Stimulated activated CD8-positive, alpha-beta memory T cell treated with anti-CD3 and anti-CD28 coated beads, Interleukin-12 subunit alpha, Interleukin-12 subunit beta, amount 100 ng/mL, for 1 hour (primary cell): ENCODE measurements at places on chromosomes 4 and X.

- DNase-seq = no peak
Observed at GRCh38 chr4:71564775-71565174, 219.1 kb downstream of the GC start.

- DNase-seq = no peak
Observed at GRCh38 chr4:90718931-90719330, 591.7 kb downstream of the CCSER1 start.

DNA sequence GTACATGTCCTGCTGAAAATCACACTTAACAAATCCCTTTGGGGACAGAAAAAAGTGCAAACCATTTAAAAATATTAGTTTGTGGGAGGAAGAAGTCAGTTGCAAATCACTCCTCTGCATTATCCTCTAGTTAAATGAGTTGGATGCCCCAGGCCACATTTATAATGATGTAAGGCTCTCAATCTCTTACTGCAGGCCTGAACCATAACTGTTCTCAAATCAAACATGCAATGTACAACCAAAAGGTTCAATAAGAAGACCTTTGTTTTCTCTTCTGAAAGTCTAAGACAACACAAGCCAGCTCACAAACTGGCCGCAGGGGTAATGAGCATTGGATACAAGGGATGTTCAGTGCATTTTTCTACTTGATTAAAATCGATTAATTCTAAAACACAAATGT lies 39.7 kb downstream of the IGFBP7 start:
- no peak for DNase-seq

GRCh38 chr4:72209600-72209999 lies 177.8 kb downstream of the NPFFR2 start:
- DNase-seq = no peak

- DNase-seq = no peak
Observed at GRCh38 chr4:111209706-111210105, 586.8 kb upstream of the PITX2 start.

DNA sequence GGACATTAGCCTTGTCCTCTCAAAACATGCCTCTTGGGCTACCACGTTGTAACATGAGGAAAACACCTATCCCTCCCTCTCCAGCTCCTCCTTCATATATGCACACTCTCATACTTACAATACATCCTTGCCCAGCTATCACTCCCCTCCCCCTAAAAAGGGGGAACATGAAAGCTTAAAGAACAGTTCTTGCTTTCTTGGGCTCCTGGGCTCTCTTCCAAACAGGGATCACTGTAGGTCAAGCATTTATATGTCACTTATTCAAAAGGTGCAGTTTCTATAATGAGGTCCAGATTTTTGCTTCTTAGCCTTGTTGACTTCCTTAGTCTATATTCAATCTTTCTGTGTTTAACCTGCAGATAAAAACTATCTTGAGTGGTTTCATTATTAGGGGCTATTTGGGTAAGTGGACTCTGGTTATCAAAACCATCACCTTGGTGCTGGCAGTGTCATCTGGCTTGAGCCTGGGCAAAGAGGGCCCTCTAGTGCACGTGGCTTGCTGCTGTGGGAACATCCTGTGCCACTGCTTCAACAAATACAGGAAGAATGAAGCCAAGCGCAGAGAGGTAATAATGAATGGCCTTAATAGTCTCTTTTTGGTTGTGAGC lies 119.4 kb downstream of the AKAP4 start:
- no peak for DNase-seq

GRCh38 chr4:67558493-67558892 lies at the start of gene STAP1:
Gene STAP1, plus strand, starts transcription at chr4:67558727. Its CDS starts 83 bp downstream, at chr4:67558810.
- no peak for DNase-seq

GRCh38 chrX:3548765-3549391 lies 164.6 kb downstream of the PRKX start:
- no peak for DNase-seq

- DNase-seq = no peak
Observed at GRCh38 chr4:139919521-139919920, 234.5 kb downstream of the MAML3 start.

DNA sequence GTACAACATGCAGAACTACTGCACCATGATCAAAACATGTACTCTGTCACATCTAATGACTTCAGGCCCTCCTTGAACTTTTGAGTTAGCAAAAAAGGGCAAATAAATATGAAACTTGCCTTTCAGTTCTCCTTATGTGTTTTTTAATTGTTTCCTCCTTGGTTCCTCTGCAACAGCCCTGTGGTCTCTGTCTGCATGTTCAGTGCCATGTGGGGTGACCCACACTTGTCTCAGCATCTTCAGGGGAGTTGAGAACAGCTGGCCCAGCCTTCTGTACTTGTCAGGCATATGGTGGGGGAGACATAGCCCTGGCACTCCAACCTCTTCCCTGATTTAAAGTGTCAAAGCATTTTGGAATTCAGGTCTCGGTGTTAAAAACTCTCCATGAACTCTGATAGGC lies 188.0 kb upstream of the PGRMC2 start:
- no peak for DNase-seq

DNA sequence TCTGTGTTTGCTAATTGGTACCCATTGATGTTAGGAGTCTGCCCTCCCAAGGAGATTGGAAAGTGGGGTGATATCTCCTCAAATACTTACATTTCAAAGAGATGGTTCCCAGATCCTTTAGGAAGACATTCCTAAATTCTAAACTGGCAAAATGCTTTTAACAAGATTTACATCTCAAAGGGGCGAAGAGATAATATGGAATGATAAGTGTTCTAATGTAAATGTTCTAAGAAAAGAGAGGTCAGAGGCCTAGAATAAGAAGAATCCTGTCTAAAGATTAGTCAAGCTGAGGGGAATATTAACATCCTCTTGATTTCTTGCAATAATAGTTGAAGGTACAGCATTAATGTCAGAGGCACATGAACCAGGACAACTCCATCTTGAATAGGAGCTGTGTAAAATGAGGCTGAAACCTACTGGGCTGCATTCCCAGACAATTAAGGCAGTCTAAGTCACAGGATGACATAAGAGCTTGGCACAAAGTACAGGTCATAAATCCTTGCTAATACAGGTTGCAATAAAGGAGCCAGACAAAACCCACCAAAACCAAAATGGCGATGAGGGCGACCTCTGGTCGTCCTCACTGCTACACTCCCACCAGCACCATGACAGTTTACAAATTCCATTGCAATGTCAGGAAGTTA lies 2248.1 kb downstream of the ARAP2 start:
- no peak for DNase-seq

DNA sequence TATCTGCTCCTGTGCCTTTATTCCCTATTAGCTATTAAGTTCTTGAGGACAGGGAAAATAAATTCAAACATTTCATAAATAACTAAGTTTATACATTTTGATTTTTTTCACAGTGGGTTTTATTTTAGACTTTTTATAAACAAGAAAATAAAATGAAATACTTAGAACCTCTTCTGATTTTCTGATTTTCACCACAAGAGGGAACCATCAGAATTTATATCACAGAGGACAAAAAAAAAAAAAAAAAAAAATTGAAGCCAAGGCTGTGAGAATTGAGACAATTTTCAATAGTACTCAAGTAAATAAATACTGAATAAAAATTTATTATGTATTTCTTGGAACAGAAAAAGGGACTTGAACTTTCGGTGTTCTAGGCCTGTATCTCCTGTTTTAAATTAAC lies 288.1 kb downstream of the SH3BGRL start:
- no peak for DNase-seq

DNA sequence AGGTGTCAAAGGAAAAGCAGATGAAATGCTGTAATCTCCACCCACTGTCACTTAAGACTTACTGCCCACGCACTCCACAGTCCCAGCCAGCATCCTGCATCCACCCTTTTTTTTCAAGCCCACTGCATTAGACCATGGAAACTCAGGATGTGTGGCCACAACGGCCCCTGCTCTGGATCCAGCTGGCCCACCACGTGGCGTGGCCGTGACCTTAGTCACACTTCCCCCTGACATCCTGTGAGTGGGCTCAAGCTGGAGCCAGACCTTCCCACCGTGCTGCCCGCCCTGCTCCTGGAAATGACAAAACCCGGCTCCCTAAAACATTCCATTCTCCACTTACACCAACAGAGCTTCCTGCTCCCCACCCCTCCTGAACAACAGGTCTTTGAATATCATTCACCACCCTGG lies 588.3 kb upstream of the DIPK2B start:
- DNase-seq = no peak

DNA sequence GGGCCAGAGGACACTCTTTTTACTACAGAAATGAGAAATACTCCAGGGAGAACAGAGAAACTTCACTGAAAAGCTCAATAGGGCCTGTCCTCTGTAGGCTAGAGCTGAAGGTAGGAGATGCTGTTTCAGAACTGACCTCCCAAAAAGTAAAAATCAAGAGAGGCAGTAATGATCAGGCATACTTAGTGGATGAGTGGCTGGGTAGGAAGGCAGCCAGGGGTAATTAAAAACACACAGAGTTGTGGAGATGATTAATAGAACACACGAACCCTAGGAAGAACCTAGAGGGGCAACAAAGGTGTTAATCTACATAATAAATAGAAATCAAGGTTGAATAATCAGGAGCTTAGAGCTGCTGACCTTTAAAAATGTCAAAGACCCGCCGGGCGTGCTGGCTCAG lies 582.4 kb upstream of the ADGRL3 start:
- DNase-seq = no peak

- no peak for DNase-seq
Observed at GRCh38 chrX:134679644-134680043, 21.4 kb upstream of the PLAC1 start.

- DNase-seq = no peak
Observed at GRCh38 chr4:47606482-47606881, 121.4 kb downstream of the ATP10D start.

- DNase-seq = no peak
Observed at GRCh38 chr4:105710678-105711077, 2.1 kb downstream of the GSTCD start.

GRCh38 chr4:127446427-127446885 lies 186.3 kb upstream of the INTU start:
- DNase-seq = no peak

- DNase-seq = no peak
Observed at GRCh38 chr4:169993531-169993930, 32.7 kb downstream of the MFAP3L start.

GRCh38 chr4:30757357-30757756 lies 37.2 kb downstream of the PCDH7 start:
- DNase-seq = no peak

- DNase-seq = no peak
Observed at GRCh38 chr4:161952382-161952781, 211.4 kb downstream of the FSTL5 start.

DNA sequence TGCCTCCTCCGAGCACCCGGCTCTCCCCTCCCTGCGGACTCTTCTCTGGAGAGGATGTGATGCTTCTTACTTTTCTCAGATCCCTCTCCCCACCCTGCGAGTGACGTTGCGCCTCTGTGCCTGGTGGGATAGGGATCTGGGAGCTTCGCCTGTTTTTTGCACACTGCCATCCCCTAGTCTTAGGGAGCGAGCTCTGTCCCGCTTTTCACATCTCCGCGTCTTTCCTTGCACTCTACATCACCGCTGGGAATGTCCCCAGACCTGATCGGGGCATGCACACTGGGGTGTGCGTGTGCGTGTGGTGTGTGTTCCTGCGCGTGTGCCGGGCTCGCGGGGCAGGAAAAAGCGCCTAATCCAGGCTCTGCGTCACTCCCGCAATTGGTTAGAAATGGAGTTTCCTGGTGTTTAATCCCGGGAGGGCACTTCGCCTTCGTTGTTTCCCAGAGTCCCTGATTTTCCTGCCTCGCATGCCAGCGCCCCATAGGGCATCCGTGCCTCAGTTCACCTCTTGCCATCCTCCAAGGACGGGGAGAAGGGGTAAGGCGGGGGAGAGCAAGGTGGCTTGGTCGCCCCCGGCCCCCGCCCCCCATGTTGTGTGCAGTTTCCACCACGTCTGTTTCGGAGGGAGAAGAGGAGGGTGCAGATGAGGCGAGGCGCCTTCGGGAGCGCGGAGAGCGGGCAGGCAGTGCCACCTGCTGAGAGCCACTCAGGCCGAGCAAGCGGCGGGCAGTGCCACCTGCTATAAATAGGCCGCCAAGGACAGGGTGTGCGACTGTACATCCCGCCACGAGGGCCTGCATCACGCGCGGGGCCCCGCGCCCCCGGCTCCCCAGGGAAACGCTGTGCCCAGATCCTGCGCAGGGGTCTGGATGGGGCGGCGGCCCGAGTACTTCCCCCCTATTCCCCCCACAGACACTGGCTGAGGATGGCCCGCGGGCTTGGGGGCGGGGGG lies 759 bp upstream of the TBC1D1 start:
- DNase-seq = no peak

- no peak for DNase-seq
Observed at GRCh38 chr4:40576651-40577480, 52.8 kb downstream of the RBM47 start.

- DNase-seq = no peak
Observed at GRCh38 chr4:5037553-5038551, 13.4 kb upstream of the STK32B start.

GRCh38 chr4:153001626-153002025 lies 65.5 kb downstream of the FHDC1 start:
- no peak for DNase-seq

- no peak for DNase-seq
Observed at GRCh38 chr4:1631136-1631535, 53.0 kb downstream of the FAM53A start.

GRCh38 chrX:50813843-50814661 lies at the start of gene SHROOM4:
Gene SHROOM4, minus strand, starts transcription at chrX:50814194. Its CDS starts 176 bp downstream, at chrX:50814018.
- no peak for DNase-seq

- DNase-seq = no peak
Observed at GRCh38 chrX:4682636-4683035, 969.2 kb upstream of the PRKX start.

GRCh38 chr4:158065176-158065575 lies 107.6 kb downstream of the GASK1B start:
- DNase-seq = no peak

DNA sequence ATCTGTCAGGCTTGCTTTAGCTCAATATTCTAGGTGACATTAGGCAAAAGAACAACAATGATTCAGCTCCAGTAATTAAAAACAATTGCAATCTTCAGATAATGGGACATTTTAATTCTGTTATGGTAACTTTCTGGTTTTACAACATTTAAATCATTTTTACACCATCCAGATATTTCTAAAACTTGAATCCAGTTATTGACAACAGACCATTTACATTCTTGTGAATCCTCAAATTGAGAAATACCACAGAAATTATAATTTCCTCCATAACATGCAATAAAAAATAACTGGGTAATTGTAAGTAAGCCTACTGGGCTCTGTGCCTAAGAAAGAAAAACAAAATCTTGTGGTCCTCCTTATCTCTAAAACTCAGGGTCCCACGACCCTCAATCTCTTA lies 195.0 kb upstream of the S100G start:
- DNase-seq = no peak

- peak; percentile 13 for DNase-seq
Observed at GRCh38 chrX:75522565-75523431, at the start of gene ZDHHC15. Gene ZDHHC15, minus strand, starts transcription at chrX:75523037. Its CDS starts 13 bp downstream, at chrX:75523024.

DNA sequence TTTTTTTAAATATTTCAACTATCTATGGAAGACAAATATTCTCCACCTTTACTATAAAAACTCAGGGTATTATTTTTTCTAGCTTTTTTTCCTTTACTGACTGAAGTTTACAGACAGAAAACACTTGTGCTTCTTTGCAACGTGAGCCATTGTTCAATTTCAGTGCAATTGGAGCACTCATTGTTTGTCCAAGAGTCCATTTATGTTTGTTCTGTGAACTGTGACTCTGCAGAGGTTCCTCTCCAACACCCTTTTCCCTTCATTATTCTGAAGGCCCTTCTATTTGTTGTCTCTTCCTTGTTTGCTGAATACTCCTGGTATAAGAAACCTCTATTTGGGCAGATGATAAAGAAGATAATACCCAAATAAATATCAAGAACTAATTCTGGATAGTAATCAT lies 37.4 kb downstream of the DAPP1 start:
- DNase-seq = no peak
